Right cardiac atrium (tissue), 5 donors: ENCODE measurements at places on chromosomes 12 and 14. TPM values are rescaled to one million over a fixed set of nuclear protein-coding genes. Genes with fewer than 3 reads are reported as not detected.

Gene CRACR2A
- total RNA-seq, result 15.5 TPM

- peak; percentile 39 for DNase-seq
Measured at GRCh38 chr12:1907652-1908611, 10.5 kb downstream of the CACNA2D4 start.

DNA sequence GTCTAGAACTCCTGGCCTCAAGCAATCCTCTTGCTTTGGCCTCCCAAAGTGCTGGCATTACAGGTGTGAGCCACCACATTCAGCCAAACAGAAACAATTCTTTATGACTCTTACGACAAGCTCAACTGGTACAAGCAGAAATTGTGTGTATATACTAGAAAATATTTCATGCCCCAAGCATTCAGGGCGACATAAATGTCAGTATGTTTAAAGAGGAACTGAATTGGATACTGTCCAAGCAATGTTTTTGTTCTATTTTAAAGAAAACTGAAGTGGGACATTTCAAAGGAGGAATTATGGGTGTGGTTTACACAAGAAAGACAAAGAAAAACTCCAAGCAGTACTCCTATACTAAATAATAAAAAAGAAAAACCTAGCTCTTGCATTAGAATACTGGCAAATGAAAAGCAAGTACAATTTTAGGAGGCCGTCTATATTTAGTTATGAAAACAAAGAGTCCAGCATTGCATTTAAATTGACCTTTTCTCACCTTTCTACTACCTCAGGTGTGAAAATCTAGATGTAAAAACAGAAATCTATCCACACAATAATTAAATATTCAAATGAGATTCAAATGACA is 48.9 kb downstream of the PPP1R12A start:
- DNase-seq, result no peak

Gene KRT72
- total RNA-seq, result not detected

DNA sequence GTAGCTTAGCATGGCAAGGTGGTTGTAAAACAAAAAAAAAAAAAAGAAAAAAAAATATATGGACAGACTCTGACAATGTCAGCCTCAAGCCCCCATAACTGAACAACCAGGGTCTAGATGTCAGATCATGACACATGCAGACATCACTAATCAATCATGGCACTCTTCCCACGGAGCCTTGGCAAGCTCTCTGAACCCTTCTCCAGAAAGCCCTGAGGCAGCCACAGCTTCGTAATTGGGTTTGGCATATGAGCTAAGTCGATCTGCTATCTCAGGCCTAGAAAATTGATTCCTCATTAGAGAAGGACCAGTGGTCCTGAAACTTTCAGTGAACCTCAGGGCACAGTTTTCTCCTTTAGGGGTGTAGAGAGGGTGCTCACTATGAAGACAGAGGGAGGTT is 112.2 kb downstream of the GPR135 start:
- peak; percentile 55 for DNase-seq

DNA sequence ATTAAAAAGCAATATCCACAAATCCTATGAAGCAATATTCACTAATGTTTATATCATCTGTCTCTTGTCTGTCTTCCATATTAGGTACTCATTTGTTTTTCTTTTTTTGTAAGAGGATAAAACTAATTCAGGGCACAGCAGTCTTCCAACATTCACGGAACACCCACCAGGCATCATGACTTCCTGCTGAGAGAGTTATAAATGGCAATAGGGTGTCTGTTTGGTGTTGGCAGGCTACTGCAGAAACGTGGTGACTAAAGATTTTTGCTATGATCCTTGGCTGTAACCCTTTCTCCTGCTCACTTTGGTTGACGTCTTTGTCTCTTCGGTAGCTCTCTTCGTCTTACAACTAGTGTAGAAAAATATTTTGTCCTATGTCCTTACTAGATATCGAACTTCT is 860.6 kb upstream of the MGAT4C start:
- no peak for DNase-seq

DNA sequence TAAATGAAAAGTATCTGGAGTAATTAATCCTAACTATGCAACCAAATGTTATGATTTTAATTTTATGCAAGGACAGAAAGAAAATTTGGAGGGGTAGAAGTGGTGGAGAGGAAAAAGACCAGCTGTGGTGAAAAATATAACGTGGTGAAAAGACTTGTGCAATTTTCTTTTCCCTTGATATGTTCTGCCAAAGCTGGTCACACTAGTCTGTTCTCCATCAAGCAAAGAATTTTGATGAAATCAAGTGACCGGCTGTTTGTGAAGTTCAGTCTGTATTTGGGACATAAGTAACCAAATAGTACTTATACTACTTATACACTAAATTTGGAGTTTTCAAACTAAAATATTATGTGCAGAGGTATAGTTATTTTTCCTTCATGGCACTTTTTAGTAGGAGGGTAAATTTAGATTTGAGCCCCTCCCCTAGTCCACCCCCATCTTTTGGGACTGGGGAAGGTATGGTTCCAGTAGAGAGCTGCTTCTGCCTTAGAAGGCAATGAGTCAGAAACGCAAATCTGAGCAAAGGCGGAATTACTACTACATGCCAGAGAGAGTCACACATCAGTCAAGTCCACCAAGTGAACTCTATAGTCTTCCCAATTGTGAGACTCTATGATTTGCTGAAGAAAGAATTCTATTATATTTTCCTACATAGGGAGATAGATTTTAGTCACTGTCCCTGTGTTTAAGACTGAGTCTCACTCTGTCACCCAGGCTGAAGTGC is 229.7 kb downstream of the SLC25A21 start:
- no peak for DNase-seq

- DNase-seq, result peak; percentile 50
Measured at GRCh38 chr14:87805315-87805723, 187.7 kb downstream of the GALC start.

DNA sequence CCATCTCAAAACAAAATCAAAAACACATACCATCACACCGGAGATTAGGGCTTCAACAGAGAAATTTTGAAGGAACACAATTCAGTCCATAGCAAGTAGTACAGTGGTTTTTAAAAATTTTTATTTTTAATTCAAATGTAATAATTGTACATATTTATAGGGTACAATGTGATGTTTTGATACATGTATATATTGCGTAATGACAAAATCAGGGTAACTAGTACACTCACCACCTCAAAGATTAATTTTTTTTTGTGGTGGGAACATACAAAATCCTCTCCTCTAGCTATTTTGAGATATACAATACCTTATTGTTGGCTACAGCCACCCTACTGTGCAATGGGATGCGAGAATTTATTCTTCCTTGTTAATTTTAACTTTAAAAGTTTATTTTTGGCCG is 26.0 kb upstream of the ETFBKMT start:
- no peak for DNase-seq

Gene MMP19
- total RNA-seq, result 7.0 TPM

GRCh38 chr12:128783129-128783574 is 40.6 kb downstream of the SLC15A4 start:
- no peak for DNase-seq

GRCh38 chr14:52380294-52380693 is 66.2 kb downstream of the PTGER2 start:
- no peak for DNase-seq
